ENCODE measurements at places on chromosomes 13 and 19.

DNA sequence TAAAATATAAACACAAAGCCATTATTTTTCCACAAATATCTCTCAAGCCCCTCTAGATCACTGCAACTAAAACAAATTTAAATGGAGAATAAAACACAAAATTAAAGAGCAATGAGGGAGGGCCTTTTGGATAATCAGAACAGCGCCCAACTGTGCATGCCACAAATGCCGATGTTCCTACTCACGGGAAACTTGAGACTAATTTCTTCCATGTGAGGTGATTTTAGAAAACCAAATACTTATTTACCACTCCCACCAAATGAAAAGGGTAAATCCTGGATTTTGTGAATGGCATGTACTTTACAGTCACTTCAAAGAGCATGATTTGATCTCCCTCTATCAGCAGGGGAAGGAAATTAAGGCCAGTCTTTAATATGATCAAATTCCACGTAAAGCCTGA is 74.8 kb downstream of the SLC7A1 start:
- no peak for DNase-seq

GRCh38 chr13:95463531-95463930 is 89.0 kb upstream of the CLDN10 start:
- DNase-seq: no peak

GRCh38 chr13:76610819-76611415 is 275.3 kb downstream of the KCTD12 start:
- DNase-seq: no peak

DNA sequence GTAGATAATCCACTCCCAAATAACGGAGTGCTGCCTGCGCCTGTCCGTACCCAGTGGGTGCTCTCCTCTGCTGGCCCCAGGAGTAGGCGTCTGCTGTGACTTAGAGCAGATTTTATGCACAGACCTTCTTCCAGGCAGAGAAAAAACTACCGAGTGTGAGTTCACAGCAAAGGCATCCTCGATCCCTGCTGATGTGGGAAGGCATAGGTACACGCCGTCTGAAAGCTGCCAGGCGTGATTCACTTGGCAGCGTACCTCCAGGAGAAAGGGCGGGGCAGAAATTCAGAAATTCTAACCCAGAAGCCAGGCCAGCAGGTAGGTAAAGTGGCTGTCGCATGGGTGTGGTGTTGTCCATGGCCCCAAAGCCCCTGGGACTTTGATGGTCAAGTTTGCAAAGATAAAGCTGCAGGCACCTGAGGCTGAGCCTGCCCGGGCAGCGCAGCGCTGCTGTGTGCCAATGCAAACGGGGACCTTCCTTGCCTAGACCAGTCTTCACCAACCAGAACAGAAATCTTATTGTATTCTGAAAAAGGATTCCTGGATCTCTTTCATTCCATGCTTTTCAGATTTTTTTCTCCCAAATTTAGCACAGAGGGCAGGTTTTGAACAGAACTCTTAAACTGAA is 36.3 kb downstream of the COL4A2 start:
- DNase-seq: no peak

DNA sequence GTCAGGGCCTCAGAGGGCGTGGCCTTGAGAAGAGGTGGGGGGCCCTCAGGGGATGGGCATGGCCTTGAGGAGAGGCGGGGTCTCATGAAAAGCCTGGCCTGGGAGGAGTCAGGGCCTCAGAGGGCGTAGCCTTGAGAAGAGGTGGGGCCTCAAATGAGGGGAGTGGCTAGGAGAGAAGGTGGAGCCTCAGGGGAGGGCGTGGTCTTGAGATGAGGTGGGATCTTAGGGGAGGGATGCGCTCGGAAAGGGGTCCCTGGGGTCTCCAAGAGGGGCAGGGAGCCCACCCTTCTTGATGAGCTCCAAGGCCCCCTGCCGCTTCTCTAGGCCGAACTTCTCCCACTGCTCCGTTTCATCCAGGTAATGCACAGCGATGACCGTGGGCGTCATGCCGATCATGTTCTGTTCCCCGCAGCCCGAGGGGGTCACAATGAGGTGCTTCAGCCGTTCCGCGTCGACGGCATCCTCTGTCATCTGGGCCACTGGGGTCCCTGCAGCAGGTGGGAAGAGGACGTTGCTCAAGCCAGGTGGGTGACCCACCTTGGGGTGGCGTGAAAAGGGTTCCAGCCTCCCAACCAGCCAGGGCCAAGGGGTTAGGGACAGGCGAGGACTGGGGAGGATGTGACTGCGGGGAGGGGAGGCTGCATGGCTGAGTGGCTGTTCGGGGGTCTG is 24.3 kb upstream of the TNFSF14 start:
- no peak for DNase-seq

GRCh38 chr13:36925603-36926002 is 5.6 kb upstream of the SMAD9 start:
- no peak for DNase-seq

GRCh38 chr13:32845952-32846950 is 170.0 kb upstream of the KL start:
- DNase-seq: no peak

DNA sequence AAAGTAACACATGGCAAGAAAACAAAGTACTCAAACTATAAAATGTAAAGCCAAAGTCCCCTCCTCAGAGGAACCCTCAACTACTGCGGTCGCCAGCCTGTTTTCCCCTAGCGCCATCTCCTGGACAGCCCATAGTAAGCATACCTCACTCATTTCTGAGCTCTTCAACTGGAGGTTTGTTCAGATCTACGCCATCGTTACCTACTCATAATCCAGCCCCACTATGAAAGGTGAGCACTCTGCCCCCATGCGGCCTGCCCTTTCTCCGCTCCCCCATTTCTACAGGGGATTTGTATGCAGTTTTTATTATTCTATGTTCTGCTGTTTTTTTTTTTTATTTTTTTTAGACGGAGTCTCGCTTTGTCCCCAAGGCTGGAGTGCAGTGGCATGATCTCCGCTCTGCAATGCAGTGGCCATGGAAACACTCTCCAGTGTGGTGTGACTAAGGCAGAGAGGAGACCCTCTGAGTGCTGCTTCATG is 26.2 kb downstream of the OPA3 start:
- peak; percentile 38 for DNase-seq

GRCh38 chr13:48334534-48335127 is 31.1 kb downstream of the RB1 start:
- DNase-seq: peak; percentile 57

GRCh38 chr19:11050323-11051114 is 38.7 kb upstream of the LDLR start:
- DNase-seq: no peak

GRCh38 chr19:47032171-47032811 is 12.7 kb downstream of the NPAS1 start:
- DNase-seq: no peak

DNA sequence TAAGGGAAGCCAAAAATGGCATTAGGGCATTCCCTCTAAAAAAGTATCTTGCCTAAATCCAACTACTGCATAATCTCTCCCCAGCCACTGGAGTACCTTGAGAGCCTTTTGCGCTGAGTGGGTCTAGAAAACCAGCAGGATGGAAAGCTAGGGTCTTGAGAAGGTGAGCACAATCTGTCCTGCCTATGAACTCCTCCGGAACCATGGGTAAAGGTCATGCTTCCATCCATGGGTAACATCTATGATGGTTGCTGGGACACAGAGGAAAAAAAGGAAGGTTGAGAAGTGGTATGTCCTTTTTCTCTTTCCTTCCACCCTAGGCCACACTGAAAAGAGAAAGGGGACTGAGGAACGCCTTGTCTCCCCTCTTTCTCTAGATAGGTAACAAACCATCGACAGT is 52.4 kb downstream of the ZNF676 start:
- no peak for DNase-seq

DNA sequence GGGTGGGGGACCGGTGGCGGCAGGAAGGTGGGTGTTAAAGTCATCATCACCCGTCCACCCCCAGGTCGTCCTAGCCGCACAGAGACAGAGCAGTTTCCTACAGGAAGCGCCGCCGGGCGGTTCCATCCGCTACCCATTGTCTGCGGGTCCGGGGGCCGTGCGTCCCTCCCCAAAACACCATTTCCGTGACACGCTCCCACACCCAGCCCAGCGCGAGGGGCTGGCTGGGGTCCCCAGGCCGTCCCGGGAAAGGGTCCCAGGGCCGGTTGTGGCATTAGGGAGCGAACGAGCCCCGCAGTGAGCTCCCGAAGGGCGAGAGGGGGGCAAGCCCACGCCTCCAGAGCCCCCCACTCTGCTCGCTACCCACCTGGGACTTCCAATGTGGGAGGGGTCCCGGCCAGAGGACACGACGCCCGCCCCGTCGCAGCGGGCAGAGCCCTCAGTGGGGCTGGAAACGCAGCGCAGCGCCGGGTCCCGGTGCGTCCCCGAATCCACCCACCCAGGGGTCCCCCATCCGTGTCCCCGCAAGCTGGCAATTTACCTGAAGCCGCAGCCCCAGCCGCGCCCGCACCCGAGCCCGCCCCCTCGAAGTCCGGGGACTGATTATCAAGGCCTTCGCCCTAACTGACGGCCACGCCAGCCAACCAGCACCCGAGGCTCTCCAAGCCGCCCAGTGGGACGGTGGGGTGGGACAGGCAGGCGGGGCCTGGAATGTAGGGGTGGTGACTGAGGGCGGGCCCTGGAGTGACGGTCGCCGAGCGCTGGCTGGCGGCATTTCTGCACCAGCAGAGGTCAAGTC is at the start of gene KANK3:
Gene KANK3 (minus strand): TSS at position 579 of the 799 bp plus-strand sequence. CDS start 5,434 bp downstream, outside the sequence.
- peak; percentile 89 for DNase-seq

GRCh38 chr19:33622809-33623511 is 1.2 kb downstream of the CHST8 start:
- no peak for DNase-seq

GRCh38 chr13:25136880-25137787 is 35.0 kb downstream of the AMER2 start:
- DNase-seq: no peak

- DNase-seq: no peak
Measured at GRCh38 chr13:24737042-24737441, 26.9 kb upstream of the RNF17 start.

- DNase-seq: no peak
Measured at GRCh38 chr13:66926851-66927524, 303.1 kb downstream of the PCDH9 start.

DNA sequence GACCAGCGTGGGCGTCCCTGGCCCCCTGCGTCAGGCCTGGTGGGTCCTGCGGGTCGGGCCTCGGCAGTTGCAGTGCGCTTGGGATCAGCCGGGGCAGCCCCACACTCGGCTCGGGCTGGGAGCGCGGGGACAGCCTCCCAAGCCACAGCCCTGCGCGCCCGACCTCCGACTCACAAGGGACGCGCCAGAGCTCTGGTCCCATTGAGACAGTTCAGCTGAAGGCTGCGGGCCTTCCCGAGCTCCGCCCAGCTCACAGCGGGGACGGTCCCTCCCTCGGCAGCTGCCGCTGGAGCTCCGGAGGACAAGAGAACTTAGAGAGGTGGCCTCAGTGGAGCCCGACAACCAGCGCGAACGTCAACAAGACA is 45.7 kb upstream of the ZNF730 start:
- DNase-seq: no peak

DNA sequence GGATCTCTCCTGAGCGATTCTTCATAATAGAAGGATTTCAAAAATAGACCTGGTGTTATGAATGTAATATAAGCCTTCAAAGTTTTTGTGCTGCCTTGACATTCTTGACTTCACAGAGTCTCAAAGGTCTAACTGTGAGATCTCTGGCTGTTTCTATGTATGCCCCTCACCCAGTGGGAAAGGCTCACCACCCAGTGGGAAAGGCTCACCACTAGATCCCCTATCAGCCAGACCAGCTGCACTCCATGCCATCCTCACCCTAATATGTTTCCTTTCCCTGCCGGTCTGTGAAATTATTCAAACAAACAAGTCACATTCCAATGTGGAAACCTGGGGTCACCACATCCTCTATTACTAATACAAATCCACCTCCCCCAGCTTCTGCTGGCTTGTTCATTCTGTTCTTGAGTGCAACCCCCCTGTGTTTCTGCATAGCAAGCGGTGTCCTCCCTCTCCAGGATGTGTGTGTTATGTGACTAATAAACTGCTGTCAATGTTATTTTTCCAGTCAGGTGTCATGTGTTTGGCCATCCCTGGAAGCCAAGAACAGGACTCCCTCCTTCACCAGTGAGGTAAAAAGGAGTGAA is 13.8 kb upstream of the SLITRK1 start:
- no peak for DNase-seq

DNA sequence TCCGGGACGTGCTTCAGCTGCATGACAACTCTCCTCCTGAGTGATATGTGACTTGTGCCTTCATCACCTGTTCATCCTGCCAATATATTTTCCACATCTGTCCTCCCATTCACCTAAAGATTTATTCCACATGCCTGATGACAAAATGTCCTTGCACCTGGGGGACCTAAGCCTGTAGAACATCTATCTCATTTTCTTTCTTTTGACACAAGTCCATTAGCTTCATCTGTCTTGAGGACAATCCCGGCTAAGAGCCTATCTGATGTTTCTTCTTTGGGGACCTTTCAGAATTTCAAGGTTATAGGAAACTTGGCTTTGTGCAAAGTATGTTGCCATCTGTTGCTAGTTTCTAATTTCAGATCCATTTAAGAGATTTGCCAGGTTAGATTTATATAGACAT is 41.1 kb downstream of the ITGBL1 start:
- no peak for DNase-seq

DNA sequence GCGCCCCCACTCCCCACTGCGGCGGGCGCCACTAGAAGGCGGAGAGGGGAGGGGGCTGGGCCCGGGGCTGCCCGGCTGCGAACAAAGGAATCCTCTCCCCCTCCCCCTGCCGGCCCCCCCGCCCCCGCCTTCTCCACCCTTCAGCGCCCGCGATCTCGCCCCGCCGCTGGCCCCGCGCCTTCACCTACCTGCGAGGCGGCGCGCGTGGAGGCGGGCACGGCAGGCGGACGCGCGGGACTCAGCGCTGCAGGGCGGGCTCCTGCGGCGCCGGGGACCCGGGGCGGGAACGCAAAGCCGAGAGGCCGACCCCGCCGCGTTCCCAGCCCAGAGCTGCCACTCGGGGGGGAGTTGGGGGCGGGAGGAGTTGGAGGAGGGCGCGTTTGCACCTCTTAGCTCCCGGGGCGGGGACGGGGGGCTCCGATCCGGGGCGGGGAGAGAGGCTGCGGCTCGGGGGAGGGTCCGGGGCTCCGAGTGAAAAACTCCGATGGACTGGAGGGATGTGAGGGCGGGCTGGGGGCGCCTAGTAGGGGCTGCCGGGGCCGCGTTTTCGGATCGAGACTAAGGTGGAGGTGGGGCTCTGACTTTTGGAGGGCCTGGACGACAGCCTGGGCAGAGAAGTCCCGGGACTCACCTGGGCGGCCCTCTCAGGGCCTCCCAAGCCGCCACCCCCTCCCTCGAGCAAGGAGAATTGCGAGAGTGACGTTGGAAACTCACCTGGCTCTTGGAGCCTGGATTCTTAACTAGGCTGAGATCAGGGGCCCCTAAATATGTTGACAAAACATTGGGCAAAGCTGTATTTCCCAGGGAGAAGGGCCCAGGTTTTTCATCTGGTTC is at the start of gene FBN3:
Gene FBN3 (minus strand): TSS at position 332 of the 834 bp plus-strand sequence. CDS start 2,112 bp downstream, outside the sequence.
- no peak for DNase-seq
